Stimulated activated CD4-positive, alpha-beta T cell treated with anti-CD3 and anti-CD28 coated beads, Interleukin-2, amount 100 ng/mL, for 48 hours (primary cell): ENCODE measurements at places on chromosomes 12 and 14.

GRCh38 chr12:132514216-132514820, 24.4 kb downstream of the FBRSL1 start:
- DNase-seq: no peak

- no peak for DNase-seq
Measured at GRCh38 chr12:47786662-47787280, 13.7 kb downstream of the SLC48A1 start.

GRCh38 chr12:113333877-113334785, 778 bp downstream of the SLC8B1 start:
- no peak for DNase-seq

DNA sequence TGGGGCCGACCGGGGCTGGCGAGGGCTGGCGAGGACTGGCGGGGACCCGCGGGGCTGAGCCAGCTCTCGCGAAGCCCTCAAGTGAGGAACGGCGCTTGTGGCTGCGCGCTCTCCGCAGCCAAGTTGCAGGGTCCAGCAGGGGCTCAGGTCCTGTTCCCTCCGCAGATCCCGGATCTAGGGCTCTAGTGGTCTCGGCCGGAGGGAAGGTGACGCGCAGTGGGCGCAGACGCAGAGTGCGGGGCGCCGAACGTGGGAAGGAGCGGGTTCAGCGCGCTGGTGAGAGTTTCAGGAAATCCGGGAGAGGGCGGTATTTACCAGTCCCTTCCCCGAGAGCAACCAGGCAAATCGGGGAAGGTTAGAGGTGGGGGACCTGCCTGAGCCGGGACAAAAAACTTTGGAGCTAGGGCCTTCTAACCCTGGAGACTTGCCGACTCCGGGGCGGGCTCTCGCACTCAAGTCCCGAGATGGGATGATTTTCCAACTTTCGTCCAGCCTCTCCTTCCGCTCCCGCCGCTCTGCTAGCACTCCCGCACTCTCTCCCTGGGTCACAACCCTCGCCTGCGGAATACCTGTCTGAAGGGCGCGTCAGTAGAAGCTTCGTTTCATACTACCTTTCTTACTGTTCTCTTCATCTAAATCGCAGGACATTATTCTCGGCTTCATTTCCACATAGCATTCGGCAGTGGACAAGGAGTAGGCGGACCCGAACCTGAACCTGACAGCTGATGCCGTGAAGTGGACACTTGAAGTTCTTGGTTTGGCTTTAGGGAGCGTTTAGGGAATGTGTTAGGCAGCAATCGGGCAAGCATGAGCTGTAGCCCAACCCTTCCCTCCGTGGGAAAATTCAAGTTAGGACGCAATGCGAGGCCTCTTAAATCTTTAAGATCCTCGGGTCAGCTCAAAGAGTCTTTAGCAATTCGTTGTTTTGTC, 13.6 kb upstream of the PAX9 start:
- no peak for DNase-seq

GRCh38 chr12:52280319-52280795, 5.9 kb downstream of the KRT86 start:
- DNase-seq: no peak
